ENCODE measurements at places on chromosomes 2 and 18. TPM values are rescaled to one million over a fixed set of nuclear protein-coding genes. Genes with fewer than 3 reads are reported as not detected.

RGPD3 gene
- 0.27 TPM for total RNA-seq

SERPINB13 gene
- total RNA-seq, result not detected

HOXD11 gene
- not detected for total RNA-seq

KCNF1 gene
- total RNA-seq, result 0.29 TPM

MERTK gene
- 39.2 TPM for total RNA-seq

SERPINB12 gene
- total RNA-seq, result not detected

TLX2 gene
- 0.72 TPM for total RNA-seq

SIX3 gene
- not detected for total RNA-seq
